ENCODE measurements at places on chromosomes 5 and 9.

DNA sequence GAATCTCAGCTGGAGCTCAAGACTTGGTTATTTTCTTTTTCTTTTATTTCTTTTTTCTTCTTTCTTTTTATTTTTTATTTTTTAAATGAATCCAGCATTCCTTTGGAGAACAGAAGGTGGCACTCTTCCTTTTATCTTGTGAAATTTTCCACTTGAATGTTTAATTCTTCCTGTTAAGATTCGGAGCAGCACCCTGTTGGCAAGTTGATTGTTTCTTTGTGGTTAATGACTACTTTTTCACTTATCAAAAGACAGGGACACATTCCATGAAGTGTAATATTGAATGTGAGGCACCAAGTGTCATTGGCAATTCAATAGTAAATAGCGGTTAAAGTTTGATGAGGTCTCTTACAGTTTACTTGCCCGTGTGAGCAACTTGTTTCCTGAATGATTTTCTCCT lies 240.5 kb upstream of the CHD1 start:
- DNase-seq, result no peak

DNA sequence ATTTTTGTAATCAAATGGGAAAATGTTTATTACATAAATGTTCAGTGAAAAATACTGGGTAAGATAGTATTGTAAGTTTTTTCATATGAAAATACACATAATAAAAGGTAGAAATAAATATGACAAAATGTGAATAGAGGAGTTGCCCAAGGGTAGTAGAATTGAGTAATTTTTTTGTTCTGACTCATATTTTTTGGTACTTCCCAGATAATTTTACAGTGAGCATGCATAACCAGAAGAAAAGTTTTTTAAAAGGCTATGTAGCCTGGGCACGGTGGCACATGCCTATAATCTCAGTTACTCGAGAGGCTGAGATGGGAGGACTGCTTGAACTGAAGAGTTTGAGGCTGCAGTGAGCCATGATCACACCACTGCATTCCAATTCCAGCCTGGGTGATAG lies 116.9 kb downstream of the PIP5K1B start:
- no peak for DNase-seq

- DNase-seq, result no peak
Measured at GRCh38 chr9:81397481-81398381, 291.6 kb downstream of the TLE1 start.

GRCh38 chr5:61860978-61861377 lies 445.0 kb upstream of the KIF2A start:
- DNase-seq, result no peak

DNA sequence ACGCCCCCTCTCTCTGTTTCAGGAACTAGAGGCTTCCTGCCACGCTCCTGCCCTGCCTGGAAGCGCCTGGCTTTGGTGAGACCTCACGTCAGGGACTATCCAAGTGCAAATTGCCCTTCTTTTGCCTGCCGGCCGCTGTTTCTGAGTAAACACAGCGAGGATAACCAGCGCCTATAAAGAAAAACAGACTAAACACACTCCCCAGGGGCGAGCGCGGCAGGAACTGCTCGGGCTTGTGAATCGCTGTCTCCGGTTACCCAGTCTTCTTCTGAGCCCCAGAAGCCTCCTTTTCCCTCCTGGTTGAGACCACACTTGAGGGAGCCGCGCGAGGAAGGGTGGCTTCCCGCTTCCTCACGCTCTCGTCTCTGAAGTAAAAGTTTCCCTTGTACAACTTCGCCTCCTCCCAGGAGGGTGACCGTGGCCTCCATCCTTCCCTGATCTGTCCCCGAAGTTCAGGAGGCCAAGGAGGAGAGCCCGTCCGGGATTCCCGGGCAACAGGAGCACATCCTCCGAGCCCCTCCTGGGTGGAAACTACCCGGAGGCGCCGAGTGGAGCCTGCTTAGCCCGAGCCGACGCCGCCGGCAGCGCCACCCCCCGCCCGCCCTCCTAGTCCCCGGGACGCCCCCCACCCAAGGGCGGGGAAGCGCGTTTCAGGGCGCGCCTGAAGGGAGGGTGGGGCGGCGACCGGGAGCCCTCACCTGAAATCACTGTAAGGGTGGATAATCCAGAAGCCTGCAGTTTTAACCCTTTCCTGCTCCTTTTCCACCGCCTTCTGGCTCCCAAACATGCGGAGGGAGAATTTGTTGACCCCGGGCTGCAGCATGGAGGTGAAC lies 993 bp downstream of the HCN1 start:
- DNase-seq, result no peak

DNA sequence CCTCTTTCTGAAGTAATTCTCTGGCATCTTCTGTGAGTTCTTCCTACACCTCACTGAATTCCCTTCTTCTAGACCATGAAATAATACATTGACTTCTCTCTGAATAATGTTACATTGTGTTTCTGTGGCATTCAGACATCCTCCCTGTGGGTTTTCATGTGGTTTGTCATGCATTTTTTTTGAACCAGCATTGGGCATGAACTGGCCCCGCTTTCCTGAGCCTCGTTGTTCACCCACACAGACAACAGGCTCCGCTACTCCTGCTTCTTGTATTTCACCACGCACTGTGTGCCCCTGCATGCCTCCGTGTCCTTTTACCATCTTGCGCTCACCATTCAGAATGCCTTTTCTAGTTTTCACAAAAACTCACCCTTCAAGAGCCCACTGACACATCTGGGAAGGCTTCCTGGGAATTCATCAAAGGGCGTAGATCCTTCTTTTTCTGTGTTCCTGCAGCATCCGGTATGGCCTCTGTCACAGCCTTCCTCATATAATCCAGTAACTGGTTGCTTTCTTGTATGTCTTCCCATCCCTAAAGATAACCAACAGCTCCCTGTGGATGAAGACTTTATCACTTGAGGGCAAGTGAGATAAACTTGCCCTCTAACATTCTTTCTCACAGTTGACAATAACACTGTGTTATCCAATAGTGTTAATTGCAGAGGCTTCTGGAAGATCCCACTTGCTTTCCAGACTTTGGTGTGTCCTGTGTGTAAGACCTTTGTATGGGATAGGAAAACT lies 51.5 kb upstream of the ADAMTSL1 start:
- no peak for DNase-seq

- DNase-seq, result no peak
Measured at GRCh38 chr5:174610968-174611367, 113.4 kb upstream of the MSX2 start.

GRCh38 chr5:1934801-1935429 lies 52.2 kb upstream of the IRX4 start:
- DNase-seq, result no peak

DNA sequence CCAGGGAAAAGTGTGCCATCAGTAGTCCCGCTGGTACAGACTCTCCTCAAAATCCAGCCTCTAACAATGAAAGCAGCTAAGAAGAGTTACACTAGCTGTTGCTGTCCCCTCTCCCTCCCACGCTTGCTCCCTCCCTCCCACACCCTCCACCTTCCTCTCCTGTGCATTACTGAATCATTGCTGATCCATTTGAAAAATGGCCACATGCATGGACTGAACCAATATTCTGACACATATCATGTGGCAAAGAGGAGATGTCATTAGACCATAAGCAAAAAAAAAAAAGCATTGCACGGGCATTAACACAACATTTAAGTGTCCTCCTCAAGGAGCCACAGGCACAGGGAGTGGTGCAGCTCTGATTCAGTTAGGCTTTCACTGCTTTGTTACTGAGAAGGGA lies 37.9 kb downstream of the LHFPL2 start:
- DNase-seq, result no peak

- no peak for DNase-seq
Measured at GRCh38 chr9:110095161-110095595, 112.8 kb downstream of the C9orf152 start.

DNA sequence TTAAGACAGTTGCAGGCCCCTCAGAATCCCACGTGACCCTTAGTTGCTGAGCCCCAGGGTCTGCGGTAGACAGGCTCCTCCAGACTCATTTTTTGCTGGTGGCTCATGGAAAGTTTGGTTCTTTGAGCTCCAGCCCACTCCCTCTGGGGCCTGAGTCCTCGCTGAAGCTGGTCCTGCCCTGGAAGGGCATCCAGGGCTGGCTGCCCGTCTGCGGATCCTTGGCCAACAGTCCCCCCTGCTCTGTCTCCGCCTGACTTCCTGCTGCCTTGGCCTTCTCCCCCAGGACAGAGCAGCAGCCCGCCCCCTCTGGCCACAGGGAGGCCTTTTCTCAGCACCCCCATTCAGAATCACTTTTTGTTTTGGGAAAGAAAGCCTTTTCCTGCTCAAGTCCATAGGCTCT lies 24.4 kb downstream of the SLC6A7 start:
- no peak for DNase-seq

GRCh38 chr5:176866707-176867310 lies 32.3 kb downstream of the HK3 start:
- DNase-seq, result no peak

- DNase-seq, result no peak
Measured at GRCh38 chr9:102985162-102985895, 9.8 kb upstream of the CYLC2 start.

- DNase-seq, result no peak
Measured at GRCh38 chr9:120926397-120926928, at the start of gene TRAF1. TRAF1 (minus strand) TSS chr9:120926796; CDS start chr9:120926075, 721 bp downstream.

- no peak for DNase-seq
Measured at GRCh38 chr5:64653766-64654560, 36.3 kb upstream of the SHISAL2B start.

GRCh38 chr9:131097126-131097947 lies 1.0 kb downstream of the AIF1L start:
- DNase-seq, result no peak

DNA sequence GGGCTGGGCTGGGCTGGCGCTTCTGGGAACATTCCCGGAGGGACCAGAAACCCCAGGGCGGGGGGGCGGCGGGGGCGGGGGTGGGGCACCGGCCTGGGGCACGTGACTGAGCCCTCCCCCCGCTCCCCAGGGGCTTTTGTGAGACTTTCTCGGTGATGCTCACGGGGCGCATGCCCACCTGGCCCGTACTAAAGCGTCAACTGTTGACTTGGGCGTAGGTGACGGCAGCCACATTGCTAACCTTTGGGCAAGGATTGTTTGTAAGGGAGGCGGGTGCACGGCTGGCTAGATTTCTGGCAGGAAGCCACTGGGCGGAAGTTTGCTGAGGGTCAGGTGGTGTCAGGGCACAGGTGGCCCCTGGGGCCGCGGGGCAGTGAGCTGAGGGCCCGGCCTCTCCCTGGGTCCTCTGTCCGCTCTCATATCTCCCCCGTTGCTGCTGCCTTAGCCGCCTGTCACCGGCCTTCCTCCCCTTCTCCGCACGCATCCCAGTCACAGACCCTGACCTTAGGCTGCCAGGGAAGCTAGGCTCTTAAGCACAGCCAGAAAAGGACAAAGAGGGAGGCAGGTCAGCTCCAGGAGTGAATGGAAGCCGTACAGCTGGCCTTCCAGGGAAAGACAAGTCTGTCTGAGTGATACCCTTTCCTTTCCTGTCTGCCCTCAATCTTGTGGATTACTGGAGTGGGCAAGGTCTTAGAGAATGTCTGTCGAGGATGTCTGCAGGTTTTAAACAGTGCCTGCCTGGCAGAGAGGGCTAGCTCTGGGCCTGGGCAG lies 812 bp downstream of the CACFD1 start:
- peak; percentile 31 for DNase-seq

DNA sequence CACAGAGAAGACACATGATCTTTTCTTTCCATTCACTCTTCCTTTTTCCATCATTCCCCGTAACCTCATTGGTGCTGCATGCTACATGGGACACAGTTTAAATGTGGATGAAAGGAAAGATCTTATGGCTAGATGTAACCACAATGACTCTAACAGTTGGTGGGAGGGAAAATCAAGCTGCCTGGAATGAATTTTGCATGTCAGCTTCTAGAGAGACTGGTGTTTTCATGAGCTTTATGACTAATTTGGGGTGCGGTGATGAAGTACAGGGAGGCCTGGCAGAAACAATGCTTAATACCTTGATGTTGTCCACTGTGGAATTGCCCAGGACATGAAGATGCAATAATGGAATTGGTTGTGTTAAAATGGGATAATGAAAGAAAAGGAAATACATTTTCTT lies 55.9 kb upstream of the MYO10 start:
- DNase-seq, result no peak

GRCh38 chr5:151463137-151464029 lies 16.0 kb downstream of the SLC36A1 start:
- no peak for DNase-seq
